ENCODE measurements at places on chromosomes 5 and 9.
A peak's percentile ranks its signal among the peaks of the same experiment; 100 is the strongest.

GRCh38 chr9:90966031-90966290, 164.3 kb downstream of the SYK start:
- no peak for DNase-seq

- no peak for DNase-seq
Measured at GRCh38 chr5:36312953-36313672, 11.4 kb upstream of the RANBP3L start.

GRCh38 chr9:32854271-32854670, 70.9 kb downstream of the TMEM215 start:
- no peak for DNase-seq

DNA sequence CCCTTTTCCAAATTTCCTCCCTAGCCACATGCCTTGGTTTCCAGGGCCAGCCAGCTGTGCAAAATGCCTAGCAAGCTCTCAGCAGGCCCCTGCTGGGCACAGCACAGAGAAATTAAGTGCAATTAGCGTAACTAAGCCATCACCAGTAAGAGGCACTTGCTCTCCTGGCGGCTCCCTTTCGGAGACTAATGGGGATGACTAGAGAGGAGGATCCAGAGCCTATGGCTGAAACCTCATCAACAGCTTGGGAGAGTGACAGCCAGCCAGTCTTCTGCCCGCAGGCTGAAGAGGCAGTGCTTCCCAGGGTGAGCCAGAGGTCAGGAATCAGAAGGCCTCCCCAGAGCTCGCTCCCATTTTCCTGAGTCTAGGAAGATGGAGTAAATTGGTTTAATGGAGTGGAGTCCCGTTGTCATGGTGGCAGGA, 108.4 kb downstream of the KCNIP1 start:
- no peak for DNase-seq

DNA sequence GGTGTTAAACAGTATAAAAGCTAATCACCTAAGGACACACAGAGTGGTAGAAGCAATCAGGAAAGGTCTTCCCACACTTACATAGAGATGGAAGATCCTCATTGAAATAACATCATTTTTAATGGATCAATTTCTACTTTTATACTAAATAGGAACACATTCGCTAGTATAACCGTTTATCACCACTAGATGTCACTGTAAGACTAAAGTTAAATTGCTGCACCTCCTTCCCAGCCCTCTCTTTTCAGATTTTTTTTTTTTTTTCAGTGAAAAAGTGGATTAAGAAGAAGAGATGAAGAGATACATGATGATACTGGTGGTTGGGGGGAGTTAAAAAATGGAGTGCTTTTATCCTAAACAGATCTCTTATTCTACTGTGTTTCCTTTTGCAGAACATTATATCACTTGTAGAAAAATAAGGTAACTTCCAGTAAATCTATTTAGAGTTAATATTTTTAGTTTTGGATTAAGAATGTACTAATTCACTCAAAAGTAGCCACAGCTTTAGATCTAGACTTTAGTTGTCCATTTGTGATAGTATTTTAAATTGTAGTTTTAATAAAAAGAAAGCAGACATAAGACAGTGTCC, 116.9 kb upstream of the ARRDC3 start:
- peak; percentile 61 for DNase-seq

GRCh38 chr9:121171236-121171635, 30.4 kb downstream of the RAB14 start:
- no peak for DNase-seq
